Stimulated activated naive CD4-positive, alpha-beta T cell treated with Interleukin-2 at 50 U/mL for 16 hours (primary cell): ENCODE measurements at places on chromosomes 3 and 15.

- DNase-seq, result peak; percentile 57
These were observed 750 bp downstream of the PODXL2 start for GRCh38 chr3:127629467-127630403.

DNA sequence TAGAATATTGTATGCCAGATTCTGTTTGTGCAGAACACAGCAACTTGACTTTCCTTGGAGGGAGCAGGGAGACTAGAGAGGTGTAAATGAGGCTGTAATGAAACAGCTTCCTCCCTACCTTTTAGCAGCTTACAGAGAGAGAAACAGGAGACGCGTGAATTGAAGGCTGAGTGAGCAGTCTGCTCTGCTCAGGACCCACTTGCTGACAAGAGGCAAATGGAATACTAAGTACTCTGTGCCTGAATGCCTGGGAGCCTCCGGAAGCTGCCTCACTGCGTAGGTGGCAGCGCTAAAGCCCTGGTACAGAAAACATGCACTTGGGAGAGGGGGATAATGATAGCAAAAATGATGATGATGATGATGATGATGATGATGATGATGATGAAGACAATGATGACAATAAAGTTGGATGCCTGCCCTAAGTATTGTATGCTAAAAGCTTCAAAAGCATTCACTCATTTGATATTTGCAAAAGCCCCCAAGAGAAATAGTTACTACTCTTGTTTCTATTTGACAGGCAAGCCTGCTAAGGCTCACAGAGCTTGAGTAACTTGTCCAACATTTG lies 548.9 kb downstream of the NTRK3 start:
- DNase-seq, result no peak

DNA sequence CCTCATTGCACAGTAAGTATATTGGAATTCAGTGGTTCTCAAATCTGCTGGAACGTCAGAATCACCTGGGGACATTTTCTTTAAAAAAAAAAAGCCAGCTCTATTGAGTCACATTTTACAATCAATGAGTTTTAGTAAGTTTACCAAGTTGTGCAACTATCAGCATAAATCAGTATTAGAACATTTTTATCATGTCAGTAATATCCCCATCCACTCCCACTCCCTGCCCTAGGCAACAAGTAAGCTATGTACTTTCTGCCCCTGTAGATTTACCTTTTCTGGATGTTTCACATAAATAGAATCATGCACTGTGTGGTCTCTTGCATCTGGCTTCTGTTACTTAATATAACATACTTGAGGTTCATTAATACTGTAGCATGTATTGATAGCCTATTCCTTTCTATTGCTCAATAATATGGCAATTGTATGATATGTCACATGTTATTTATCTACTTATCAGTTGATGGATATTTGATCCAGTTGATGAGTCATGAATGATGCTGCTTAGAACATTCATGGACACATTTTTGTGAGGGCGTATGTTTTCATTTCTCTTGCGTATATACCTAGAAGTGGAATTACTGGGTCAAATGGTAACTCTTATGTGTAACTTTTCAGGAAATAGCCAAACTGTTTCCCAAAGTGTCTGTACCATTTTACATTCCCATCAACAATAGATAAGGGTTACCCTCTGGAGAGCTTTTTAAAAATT lies 180.5 kb downstream of the THSD4 start:
- no peak for DNase-seq

GRCh38 chr3:117011687-117012250 lies 302.2 kb downstream of the TUSC7 start:
- no peak for DNase-seq

GRCh38 chr15:44623178-44623577 lies 40.3 kb downstream of the SPG11 start:
- DNase-seq, result no peak

- DNase-seq, result no peak
These were observed 96.1 kb downstream of the OPA1 start for GRCh38 chr3:193688834-193689714.

GRCh38 chr15:85702321-85703101 lies 92.2 kb downstream of the KLHL25 start:
- peak; percentile 13 for DNase-seq

- no peak for DNase-seq
These were observed 85.2 kb upstream of the OXTR start for GRCh38 chr3:8854656-8855055.

GRCh38 chr3:148435534-148435933 lies 262.2 kb upstream of the AGTR1 start:
- no peak for DNase-seq

DNA sequence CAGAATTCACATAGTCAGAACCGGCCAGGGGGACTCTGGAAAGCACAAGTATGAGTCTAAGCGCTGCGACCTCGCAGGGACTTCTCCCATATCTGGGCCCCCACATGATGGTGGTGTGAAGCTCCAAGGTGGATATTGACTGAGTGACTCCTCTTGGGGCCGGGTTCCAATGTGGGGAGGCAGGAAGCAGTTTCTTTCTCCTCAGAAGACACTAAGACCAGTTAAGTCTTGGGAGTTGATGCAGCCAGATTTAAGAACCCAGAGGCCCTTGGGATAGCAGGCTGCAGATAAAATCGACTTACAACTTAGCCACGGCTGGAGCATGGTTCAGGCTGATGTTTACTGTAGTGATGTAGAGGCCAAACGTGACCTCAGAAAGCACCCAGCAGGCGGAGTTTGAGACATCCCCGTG lies 55.4 kb upstream of the KLF13 start:
- no peak for DNase-seq

DNA sequence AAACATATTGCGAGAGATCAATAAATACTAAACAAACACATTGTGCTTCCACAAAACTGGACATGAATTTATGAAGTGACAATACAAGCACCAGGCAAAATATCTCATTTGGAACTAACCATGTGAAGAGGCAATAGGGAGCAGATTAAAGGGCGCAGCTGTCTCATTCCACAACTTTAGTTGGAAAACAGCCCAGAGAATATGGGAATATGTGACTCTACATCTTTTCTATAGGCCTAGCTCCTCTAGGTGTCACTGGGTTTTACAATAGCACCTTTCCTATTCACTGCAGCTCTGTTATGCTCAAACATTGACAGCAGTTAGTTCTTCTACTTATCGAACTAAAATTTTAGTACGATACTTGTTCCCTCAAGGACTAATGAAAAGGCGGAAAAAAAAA lies 866.3 kb upstream of the GBE1 start:
- DNase-seq, result no peak

- no peak for DNase-seq
These were observed 123.7 kb upstream of the CLSTN2 start for GRCh38 chr3:139811331-139811730.

DNA sequence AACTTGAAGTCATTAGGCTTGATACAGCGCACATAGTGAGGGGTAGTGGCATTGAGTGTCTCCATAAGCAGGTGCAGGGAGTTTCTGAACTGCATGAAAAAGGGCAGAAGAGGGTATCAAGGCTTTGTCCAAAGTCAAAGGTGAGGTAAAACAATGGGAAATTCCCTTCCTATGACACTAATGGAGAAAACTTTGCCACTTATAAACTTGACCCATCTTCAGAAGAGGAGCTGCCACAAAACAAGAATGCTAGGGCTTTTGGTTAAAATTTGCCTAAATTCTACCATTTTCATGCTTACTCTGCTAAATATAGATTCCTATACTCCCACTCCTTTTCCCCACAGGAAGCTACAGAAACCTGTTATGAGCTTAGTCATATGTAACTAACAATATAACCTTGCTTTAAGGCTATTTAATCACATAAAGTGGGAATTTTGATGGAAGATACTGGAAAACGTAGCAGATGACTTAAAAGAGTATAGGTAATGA lies 87.5 kb upstream of the MYO5C start:
- DNase-seq, result no peak

DNA sequence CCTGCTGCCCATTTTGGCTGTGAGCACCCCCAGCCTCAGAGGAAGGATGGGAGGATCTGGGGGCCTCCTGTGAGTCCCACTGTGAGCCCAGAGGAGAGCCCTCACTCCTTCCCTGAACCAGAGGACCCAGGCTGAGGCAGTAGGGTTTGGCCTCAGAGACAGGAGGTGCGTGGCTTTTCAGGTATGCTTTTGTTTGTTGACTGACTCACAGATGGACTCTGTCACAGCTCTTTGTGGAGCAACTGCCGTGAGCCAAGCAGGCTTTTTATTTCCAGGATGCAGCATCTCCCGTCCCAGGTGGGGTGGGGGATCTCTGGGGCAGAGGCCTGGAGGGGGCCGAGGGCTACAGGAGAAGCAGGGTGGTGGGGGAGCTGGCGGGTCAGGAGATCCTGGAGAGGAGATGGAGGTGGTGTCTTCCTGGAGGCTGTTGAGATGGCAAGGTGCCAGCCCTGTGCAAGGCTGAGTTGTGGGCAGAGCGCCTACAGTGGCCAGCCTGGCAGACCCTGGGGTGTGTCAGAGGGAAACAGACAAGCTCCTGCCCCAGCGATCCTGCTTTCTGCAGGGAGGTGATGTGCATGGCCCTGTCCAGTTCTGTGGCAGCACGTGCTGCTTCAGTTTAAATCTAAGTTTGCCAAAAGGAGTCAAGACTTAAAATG lies 24.0 kb downstream of the PLXNA1 start:
- no peak for DNase-seq

- DNase-seq, result no peak
These were observed 18.6 kb downstream of the UROC1 start for GRCh38 chr3:126498929-126499328.

DNA sequence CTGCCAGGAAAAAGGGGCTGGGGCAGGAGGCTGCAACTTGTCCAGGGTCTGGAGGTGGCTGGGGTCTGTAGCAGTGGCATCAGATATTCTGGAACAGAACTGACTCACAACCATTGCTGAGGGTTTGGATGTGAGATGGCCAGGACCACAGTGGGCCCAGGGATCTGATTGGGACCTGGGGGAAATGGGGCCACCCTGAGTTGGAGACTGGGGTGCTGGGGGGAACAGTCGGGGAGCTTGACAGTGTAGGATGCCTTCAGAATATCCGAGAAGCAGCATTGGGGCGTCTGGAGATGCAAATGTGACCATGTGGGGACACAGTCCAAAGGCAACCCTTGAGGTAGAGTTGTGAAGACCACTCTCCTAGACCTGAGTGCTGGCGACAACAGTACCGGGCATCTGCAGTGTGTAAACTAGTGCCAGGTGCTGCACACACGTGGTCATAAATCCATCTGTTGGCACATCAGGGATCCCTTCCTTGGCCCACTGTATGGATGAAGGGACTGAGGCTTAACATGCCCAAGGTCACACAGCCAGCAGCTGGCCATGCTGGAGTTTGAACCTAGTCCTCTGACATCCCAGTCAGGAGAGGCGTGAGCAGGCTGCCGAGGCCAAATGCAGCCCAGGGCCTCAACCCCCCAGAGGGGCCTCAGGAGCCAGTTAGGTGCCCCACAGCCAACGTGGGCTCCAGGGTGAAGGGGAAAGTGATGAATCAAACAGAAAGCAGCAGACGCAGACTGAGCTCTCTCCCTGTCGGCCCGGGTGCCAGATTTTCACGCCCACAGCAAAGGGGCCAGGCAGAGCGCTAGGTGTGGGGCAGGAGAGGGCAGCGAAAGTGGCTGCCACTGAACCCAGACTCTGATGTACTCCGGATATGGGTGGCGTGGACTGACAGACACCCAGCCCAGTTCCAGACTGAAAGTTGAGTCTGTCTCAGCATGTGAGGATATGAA lies 18.8 kb downstream of the HEMK1 start:
- peak; percentile 88 for DNase-seq

DNA sequence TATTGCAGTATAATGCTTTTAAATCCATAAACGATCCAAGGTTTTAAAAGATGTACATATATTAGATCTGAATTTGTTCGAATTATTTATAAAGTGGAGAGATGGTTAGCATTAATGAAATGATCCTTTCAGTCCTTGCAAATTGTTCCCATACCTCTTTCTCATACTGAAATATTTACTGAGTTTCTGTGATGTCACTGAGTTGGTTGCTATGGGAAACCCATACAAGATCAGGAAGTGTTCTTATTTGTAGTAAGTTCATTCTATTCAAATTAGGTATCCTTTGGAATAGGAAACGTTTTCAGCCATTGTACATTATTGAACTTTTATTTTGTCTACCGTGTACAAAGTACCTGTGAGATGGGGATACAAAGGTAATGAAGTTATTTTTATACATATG lies 73.2 kb upstream of the CHL1 start:
- DNase-seq, result no peak

GRCh38 chr3:72907731-72908620 lies 20.1 kb downstream of the GXYLT2 start:
- no peak for DNase-seq

DNA sequence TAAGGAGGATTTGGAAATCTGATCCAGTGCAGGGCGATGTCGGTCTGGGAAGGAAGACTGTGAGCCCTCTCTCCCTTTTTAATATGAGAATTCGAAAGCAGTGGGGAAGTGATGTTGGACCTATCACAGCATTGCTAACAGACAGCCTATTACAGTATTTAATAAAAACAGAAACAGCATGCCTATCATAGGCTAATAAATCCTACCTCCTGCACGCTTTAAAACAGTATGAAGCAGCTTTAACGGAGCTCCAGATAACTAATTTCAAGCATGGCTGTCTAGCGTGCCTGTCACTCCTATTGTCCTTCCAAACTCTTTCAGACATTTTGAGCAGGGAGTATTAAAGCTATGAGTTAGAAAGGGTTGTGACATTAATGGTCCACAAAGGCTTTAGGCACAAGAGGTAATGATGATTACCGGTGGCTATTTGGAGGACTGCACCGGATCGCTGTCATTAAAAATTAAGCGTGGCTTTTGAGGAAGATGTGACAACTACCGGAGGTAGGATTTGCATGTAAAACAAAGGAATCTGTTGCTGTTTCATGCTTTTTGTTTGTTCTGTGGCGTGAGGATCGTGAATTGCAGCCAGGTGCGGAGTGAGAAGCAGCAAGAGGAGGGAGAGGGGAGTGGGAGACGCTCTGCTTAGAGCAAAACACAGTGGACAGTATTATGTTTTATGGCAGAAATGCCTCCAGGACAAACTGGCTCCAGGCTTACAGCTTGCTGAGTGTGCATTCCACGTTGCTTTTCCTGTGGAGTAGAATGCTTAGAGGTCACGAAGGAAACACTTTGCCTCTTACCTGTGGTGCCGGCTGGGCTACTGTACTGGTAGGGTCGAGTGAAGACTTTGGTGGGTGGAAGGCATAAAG lies at the start of gene KCNMB2:
Gene KCNMB2, plus strand, starts transcription at position 226 of the 869 bp plus-strand sequence.
- no peak for DNase-seq

DNA sequence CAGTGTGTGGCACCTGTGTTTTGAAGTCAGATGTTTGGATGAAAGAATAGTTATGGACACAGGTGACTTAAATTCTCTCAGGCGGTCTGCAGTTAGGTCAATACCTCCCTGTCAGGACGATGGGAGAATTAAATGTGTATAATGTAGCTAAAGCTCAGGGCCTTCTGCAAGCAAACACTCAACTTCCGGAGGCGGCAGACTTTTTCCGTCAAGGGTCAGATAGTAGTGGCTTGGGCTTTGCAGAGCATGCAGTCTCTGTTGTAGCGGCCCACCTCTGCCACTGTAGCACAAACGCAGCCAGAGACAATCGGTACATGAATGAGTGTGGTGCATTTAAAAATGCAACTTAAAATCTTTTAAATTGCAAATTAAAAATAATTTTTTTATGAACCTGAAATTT lies 47.4 kb downstream of the CMTM8 start:
- DNase-seq, result no peak

- DNase-seq, result peak; percentile 45
These were observed 10.2 kb downstream of the EDEM1 start for GRCh38 chr3:5197470-5198312.

GRCh38 chr3:68089572-68090011 lies 435.2 kb upstream of the SUCLG2 start:
- no peak for DNase-seq

- no peak for DNase-seq
These were observed 21.8 kb downstream of the ATRIP start for GRCh38 chr3:48468329-48468731.

GRCh38 chr3:133383175-133383574 lies 16.7 kb upstream of the BFSP2 start:
- DNase-seq, result no peak

GRCh38 chr3:43073836-43074220 lies 32.1 kb downstream of the POMGNT2 start:
- DNase-seq, result no peak
